ENCODE measurements at places on chromosomes 5 and 9.

- no peak for DNase-seq
These were observed 169.7 kb downstream of the GOLPH3 start for GRCh38 chr5:32004404-32004803.

- no peak for DNase-seq
These were observed 41.0 kb downstream of the KIAA1191 start for GRCh38 chr5:176320577-176320976.

GRCh38 chr9:75053869-75054268 lies 25.8 kb upstream of the CARNMT1 start:
- DNase-seq, result no peak

- DNase-seq, result no peak
These were observed 65.3 kb downstream of the TSTD2 start for GRCh38 chr9:97567894-97568202.

GRCh38 chr9:124698265-124698664 lies 72.8 kb downstream of the NR6A1 start:
- no peak for DNase-seq

GRCh38 chr5:147782110-147783028 lies at the start of gene JAKMIP2:
Gene JAKMIP2, minus strand, starts transcription at chr5:147782728. Its CDS starts 110,922 bp downstream, at chr5:147671806.
- DNase-seq, result peak; percentile 86

DNA sequence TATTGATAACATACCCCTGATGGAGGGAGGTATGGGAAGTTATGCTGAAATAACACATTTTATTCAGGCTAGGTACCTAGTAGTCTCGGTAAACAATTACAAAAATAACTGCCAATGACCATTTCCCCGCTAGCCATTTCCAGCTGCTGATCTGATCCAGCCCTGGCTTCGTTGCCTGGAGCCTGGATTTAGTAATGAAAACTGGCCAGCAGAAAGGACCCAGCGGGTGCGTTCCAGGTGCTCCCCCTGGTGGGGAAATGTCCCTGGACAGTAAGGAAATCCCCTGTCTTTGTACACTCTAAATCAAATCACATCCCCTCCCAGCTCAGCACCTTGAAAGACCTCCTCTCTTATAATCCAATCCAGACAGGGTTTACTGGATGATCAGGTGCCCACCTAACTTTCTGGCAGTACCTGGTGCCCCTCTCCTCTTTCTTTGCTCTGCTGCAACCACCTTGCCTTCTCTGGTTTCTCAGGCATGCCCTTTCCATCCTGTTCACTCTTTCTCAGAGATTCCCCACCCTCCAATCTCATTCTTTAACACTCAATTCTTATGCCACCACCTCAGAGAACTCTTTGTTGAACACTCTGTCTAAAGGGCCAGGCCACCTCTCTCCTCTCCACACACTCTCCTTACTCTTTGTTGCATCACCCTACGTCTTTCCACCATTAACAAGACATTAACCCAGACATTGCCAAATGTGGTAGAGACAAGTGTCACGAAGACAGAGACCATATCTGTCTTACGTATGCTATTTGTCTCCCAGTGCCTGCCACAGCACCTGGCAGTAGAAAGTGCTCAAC lies 50.1 kb upstream of the SMAD5 start:
- DNase-seq, result peak; percentile 60

DNA sequence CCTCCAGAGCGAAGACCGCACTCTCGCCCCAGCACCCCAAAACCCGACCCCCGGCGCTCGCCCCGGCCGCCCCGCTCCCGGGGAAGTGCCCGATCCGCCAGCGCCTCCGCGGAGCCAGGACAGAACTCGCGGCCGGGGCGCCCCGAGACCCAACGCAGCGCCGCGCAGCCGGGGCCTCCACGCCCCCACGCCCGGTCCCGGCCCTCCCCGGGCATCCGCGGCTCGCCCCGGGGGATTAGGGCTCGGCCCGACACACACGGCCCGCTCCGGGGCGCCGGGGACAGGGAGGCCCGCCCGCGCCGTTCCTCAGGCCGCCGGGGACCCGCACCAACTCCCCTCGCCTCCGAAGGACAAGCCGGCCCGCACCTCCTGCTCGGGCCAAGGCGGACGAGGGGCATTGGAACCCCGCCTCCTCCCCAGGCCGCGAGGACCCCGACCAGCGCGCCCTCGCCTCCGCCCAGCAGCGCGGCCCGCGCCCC lies 544 bp downstream of the FNBP1 start:
- no peak for DNase-seq

- DNase-seq, result no peak
These were observed 883.0 kb upstream of the SEMA6A start for GRCh38 chr5:117457656-117458055.

GRCh38 chr5:154367101-154367500 lies 78.7 kb upstream of the SAP30L start:
- DNase-seq, result no peak

DNA sequence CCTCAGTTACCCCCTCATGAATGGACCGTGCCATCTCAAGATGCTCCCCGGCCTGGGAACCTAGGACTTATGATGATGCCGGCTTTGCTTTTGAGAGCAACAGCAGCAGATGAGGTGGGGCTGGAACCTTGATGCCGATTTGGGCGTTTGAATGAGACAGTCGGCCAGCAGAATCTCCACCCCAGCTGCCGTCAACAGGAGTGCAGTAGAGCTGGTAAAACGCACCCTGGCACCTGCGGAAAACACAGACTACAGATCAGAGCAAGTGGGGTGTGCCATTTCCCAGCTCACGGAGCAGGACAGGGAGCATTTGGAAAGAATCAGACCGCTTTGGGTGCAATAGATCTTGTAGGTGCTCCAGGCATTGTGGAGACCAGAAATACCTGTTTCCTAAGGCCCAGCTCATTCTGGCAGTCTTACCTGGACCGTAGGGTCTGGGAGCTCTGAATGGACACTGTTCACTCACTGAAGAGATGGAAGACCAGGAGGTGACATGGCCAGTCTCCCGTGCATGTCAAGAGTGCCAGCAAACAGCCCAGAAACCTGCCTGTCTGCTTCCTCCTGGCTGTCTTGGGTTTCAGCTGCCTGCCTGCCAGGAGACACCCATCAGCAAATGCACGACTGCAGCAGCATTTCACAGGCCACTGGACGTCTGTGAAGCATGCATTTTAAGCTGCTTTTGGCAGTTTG lies 317.7 kb upstream of the IRX4 start:
- no peak for DNase-seq

DNA sequence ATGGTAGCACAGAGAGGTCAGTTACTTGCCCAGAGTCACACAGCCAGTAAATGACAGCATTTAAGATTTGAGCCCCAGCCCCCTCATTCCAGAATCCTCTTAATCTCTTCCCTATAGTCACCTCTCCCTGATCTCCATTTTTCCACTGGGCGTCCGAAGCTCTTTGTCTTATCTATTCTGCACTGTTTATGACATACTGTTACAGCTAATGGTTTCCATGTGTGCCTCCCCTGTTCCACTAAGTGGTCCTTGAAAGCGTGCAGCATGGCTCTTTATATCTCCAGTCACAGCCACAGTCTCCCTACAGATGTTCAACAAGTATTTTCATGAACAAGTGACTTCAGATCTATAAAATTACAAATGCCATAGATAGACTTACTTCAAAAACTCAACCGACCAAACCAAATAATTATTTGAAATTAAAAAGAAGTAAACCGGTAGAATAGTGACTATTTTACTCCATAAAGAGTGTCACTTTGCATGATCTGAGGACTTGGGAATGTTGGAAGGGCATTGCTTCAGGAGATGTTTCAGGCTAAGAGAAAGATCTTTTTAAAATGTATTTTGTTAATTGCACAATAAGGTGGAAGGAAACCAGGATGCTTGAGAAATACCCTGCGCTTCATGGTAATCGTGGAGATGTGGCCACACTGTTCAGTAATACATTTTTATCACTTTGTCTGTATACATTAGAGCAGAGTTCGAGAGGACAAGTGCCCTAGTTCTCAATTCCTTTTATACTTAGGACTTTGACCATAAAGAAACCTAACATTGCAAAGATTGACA lies 237.2 kb downstream of the FBXL7 start:
- no peak for DNase-seq

- no peak for DNase-seq
These were observed 152.3 kb downstream of the GAS1 start for GRCh38 chr9:86795047-86795442.

DNA sequence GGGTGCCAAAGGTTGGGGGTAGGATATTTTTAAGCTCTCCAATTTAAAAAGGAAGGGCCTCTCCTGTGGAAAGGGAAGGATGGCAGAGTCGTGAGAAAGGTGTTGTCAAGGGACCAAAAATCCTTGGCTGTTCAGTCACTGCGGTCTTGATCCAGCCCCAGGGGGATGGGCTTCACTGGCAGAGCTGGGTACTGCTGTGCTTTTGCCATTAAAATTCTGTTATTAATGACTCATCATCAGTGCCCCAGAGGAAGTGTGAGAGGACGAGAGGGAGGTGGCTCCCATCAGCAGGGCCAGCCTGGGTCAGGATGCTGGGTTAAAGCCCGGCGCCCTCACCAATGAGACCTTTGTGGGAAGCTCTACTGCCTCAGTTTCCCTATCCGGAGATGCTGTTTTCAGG lies 16.7 kb downstream of the PCDH12 start:
- no peak for DNase-seq

DNA sequence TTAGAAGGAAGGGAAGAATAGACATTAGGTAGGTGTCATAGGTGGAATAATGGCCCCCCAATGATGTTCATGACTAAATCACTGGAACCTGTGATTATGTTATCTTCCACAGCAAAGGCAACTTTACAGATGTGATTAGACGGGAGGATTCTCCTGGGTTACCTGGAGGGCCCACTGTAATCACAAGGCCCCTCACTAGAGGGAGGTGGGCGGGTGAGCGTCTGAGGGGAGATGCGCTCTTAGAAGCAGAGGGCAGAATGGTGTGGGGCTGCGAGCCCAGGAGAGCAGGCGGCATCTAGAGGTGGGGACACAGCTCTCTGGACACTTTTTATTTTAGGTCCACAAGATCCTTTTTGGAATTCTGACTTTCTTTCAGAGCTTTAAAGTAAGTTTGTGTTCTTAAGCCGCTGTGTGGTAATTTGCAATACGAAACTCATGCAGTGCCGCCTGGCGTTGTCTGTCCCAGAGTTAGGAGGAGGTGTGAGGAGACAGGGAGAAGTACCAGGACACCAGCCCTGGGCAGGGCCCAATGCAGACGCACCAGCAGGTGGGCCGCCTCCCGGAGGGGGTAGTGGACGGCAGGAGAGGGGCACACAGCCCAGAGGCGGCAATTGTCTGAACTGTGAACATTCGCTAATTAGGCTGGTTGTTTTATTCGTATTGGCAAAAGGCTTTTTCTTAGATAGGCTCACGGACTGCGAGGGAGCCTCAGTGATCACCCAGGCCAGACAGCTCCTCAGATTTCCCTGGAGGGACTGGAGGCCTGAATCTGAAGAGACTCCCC lies 51.1 kb upstream of the FANCC start:
- DNase-seq, result no peak

DNA sequence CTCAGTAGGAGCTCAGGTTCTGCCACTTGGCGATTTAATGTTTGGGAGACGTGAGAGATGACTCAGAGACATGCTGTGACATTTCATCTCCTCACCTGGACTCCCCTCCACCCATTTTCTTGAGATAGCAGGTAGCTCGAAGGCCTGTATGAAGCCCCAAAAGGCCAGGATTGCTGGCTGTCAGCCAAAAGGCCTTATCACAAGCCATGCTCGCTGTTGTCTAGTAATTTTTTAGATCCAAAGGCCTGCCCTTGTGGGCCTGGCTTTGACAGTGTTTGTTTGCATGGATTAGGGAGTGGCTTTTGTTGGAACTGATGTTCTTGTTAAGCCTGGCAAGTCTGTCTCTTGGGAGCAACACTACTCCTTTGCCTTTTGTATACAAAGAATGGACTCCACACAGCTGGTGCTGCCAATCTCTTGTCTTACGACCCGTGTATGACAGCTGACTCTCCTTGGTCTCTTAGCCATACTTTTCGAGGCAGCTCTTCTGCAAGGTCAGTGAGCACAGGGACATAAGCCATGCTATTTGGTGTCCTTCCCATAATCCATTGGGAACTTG lies 22.7 kb downstream of the CAVIN4 start:
- no peak for DNase-seq

DNA sequence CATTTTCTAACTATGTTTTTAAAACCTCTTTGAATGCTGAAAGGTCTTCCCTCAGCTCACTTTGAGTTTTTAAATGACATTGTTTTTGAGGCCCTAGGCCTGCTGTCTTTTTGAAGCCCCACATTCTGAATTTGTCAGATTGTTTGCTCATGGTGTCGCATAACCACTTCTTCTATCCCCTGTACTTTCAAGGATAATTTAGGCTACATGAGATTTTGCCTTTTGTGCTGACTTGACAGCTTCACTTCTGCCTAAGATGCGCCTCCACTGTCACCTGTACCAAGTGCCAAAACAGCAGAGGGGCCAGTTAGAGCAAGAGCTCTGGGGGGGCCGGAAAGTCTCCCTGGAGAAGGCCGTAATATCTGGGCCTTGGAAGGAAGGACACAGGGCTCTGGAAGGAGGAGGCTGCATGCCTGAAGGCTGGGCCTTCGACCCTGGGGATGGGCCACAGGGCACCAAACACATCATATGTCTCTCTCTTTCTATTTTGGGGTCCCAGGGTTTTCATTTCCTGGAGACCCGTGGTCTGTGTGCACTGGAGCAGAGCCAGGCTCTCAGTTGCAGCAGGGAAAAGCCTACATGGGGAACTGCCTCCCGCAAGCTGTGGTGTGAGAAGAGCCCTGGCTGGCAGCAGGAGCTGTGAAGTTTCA lies 49.1 kb downstream of the NDST1 start:
- no peak for DNase-seq

- peak; percentile 3 for DNase-seq
These were observed 214.3 kb upstream of the GRIA1 start for GRCh38 chr5:153276151-153276550.

- no peak for DNase-seq
These were observed 612.6 kb downstream of the PSAT1 start for GRCh38 chr9:78909566-78909965.

DNA sequence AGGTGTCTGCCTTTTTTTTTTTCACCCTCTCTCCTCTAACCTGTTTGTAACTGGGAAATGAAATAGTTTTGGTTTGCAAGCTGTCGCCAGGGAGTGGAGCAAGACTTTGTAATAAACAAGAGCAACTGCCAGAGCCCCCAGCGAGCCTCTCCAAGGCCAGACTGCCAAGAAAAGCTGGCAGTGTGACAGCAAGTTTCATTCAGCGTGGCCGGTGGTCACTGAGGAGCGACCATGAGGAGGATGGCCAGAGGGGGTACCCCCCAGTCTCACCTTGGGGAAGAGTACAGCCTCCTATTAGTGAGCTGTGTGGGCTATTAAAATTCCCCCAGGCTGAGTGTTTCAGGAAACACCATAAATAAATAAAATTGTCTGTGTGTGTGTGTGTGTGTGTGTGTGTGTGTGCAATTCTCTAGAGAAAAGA lies 49.9 kb downstream of the ZFAND5 start:
- no peak for DNase-seq
